Stomach (tissue), 19 donors: ENCODE measurements at places on chromosomes 11 and 22. TPM values are rescaled to one million over a fixed set of nuclear protein-coding genes. Genes with fewer than 3 reads are reported as not detected.

- peak; percentile 81 for DNase-seq
These were observed at the start of gene MYRF for GRCh38 chr11:61752117-61752924. Gene MYRF (plus strand): TSS chr11:61752636. CDS start chr11:61752745, 109 bp downstream.

GRCh38 chr22:38872831-38873248, 824 bp upstream of the CBX6 start:
- peak; percentile 90 for DNase-seq

GRCh38 chr11:30091737-30092136, 74.9 kb upstream of the KCNA4 start:
- DNase-seq = no peak

DNA sequence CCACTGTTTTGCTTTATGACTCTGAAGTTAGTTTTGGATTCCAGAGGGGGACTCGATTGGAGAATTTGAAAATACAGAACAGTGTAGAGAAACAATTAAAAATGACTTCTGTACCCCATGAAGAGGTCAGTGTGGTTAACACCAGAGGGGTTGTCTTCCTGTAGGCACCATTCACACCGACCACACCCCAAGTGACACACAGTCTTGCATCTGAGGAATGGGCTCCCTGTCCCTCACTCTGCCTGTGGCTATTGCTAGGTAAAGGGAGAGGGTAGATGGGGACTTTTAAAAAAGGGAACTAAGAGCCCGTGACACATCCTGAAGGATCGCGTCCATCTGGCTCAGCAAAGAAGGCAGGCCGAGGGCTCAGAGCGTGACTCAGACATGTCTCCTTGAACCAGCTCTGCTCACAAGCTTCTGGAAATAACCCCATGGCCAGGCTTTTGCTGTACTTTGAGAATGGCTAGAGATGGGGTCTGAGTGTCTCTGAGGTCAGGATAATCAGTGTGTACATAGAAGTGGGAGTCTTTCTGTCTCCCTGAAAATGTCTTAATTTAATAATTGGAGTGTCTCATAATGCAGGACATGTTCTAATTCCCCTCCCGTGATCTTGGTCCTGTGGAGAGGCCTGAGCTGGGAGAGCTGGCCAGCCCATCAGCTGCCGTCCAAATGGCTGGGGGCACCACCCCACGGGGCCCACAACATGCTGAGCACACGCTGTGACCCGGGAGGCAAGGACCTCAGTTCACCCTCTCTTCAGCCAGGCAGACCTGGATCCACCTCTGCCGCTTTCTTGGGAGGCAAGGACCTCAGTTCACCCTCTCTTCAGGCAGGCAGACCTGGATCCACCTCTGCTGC, 39.3 kb downstream of the SGSM1 start:
- DNase-seq = no peak

GRCh38 chr11:25794804-25795203, 537.1 kb upstream of the ANO3 start:
- DNase-seq = no peak

DNA sequence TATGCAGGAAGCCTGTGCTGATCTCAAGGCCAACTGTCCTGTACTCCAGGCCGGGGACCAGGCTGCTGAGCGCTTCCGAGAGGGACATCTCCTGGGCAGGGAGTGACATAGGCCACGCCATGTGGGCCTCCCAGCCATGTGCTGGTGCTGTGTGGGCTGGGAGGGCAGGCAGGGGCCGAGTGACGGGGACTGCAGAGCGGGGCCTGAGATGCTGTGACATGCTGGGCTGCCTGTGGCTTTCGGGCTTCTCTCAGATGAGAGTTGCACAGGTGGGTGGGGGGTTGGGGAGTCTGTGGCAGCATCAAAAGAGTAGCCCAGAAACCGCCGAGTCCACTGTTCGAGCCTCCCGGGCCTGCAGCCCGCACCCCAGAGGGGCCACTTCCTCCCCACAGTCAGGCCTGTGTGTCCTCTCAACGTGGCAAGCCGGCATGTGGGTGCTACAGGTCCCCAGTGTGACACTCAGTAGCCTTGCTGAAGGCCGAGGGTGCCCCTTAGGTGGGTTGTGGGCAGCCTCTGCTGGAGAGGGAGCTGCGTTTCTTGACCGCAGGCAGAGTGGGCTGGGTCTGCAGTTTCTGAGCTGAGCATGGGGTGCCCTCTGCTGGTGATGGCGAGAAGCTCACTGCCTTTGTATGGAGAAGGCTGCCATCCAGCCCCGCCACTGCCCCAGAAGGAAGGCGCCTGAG, 101.2 kb downstream of the BCR start:
- DNase-seq = peak; percentile 93

DNA sequence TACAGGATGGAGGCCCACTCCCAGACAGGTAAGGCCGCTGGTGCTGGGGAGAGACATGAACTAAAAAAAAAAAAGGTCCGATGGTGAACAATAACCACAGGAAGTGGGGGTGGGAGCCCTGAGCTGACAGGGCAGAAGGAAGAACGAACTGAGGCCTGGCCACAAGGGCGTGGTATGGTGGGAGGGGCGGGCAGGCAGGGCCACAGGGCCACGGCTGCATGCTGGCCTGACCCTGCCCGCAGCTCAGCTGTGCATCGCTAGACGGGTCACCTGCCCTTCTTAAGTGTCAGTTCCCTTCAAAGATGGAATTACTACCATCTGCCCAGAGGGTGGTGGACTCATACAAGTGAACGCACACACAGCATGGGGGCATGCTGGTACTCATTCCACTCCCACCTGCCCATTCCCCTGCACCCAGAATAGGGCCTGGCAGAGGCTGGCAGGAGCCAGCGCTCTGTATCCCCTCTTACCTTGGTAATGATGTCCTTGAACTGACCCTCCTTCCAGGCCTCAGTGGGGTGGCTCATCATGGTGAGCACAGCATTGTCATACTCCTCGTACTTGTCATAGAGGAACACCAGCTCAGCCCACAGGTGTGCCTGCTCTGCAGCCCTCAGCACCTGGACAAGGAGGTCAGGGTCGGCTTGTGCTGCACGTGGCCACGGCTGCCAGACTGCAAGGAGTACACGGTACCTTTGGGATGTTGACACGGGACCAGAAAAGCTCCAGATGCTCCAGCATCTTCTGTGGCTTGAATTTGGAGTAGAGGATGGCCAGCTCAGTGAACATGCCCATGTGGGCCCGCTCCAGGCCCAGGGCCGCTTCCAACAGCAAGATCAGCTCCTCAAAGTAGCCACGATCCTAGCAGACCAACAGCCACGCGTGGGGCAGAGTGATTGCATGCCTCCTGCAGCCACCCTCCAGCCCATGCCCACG, 17.5 kb upstream of the SLC25A1 start:
- no peak for DNase-seq

DNA sequence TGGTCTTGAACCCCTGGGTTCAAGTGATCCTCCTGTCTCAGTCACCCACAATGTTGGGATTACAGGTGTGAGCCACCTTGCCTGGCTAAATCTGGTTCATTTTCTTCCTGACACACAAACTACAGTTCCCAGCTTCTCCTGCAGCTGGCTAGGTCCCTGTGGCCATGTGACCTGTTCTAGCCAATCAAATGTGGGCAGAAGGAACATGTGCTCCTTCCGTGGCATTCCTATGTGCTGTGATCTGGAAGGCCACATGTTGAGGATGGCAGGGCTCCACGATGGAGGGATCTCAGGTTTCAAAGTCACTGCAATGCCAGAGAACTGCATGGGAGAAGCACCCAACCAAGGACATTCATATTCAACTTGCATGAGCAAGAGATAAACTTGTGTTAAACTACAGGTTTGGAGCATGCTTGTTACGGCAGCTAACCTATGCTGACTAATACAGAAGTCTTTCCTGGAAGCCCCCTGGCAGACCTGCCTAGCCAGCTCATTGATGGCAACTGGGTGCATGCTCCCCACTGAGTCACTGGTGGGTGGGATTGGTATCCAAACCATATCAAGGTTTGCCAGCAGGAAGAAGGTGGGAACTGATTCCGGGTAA, 86.0 kb downstream of the RPS6KA4 start:
- DNase-seq = no peak

DNA sequence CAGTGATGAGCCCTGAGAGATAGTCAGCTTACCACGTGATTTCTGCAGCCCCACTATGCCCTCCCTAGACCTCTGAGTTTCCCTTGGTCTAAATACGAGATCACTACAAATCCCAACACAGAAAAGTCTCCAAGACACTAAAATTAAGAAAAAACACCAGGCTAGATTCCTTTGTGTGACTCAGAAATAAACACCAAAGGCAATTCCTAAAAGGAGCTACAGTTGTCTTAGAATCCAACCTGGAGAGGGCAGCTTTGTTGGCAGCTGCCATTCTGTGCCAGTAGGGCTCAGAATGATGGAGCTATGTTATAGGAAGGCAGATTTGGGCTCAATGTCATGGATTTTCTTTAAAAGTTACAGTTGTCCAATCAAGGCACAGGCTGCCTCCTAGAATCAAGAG, 37.1 kb upstream of the HMGXB4 start:
- DNase-seq = no peak

- DNase-seq = no peak
These were observed 327.1 kb upstream of the MTNR1B start for GRCh38 chr11:92642177-92642931.

DNA sequence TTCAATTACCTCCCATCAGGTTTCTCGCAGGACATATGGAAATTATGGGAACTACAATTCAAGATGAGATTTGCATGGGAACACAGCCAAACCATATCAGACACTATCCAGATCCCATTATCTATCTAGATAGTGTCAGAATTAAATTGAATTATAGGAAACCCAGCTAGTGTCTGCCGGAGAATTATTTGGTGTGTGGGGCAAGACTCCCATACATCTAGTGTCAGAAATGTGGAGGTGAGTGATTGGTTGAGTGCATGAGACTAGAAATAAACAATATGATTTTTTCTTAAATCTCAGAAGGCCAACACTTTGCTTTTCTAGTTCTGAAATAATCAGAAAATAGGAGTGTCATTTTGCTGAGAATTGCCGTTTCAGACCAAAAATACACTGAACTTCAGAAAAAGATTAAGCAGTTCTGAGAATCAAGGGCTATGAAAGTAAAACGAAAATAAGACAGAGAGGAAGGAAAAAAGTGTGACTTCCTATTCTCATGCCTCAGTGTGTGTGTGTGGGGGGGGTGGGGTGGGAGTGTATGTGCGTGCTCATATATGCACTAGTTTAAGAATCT, 21.3 kb downstream of the CASP12 start:
- peak; percentile 18 for DNase-seq

DNA sequence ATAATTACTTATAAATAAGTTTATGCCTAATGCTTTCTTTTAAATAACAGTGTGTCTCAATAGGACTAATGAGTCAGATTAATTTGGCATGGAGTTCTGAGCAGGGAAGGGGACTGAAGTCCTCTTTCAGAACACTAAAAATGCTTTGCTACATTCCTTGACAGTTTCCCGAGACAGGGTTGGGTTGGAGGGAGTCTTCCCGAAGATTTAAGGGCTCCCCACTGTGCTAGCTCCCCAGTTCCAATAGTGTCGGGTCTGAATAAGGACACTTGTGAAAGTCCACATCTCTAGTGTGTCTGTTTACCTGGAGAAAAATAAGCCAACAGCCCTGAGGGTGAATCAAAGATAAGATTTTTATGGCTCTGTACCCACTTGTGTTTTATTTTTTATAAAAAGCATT, 41.8 kb upstream of the HSD17B12 start:
- DNase-seq = no peak

- no peak for DNase-seq
These were observed 79.5 kb downstream of the BARX2 start for GRCh38 chr11:129455101-129455500.

- DNase-seq = no peak
These were observed 317.7 kb upstream of the CTSC start for GRCh38 chr11:88655196-88655595.

DNA sequence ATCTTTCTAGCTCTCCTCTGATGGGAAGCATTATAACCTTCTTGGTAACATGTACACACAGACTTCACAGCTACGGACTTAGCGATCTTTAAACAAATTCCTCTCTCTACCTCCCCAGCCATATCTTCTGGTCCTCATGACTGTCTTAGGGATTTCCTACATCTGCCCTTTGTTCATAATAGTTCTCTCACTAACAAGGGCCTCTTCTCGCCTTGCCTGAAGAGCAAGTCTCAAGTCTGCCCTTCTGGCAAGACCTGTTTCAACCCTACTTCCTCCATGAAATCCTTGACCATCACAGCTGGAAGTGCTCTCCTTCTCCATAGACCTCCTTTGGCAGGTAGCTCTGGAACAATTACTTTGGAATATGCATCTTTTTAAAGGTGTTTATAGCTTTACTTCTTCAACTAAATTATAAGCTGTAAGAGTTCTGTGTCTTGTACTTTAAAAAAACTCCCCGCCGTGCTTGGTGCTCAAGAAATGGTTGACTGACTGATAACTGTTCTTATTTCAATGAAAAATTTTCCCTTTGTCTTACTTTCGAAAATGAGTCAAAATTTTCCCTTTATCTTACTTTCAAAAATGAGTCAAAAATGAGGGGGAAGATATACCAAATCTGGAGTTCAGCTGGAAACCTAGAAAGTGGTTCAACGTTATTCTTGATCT, 34.7 kb downstream of the SNX19 start:
- no peak for DNase-seq

GRCh38 chr11:5938603-5938965, 3.5 kb upstream of the OR56A3 start:
- no peak for DNase-seq

GRCh38 chr11:105181521-105181920, 42.0 kb upstream of the CARD18 start:
- DNase-seq = no peak

DNA sequence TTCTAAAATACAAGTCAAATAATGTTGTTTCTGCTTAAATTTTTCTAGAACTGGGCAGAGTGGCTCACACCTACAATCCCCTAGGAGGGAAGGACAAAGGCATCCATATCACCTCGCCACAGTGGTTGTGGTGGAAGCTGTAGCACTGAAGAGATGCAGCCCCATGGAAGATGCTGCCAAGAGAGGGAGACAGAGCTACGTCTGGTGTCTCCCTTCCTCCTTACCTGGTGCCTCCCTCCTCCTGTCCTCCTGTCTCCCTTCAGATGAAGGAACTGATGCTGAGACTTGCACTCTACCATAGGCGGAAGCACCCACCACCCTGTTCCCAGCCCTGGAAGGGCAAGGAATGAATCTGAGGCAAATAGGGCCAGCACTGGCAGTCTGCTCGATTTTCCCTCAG, 22.3 kb downstream of the MMP27 start:
- no peak for DNase-seq

GRCh38 chr22:27329131-27329850, 472.3 kb downstream of the MN1 start:
- DNase-seq = peak; percentile 32

DNA sequence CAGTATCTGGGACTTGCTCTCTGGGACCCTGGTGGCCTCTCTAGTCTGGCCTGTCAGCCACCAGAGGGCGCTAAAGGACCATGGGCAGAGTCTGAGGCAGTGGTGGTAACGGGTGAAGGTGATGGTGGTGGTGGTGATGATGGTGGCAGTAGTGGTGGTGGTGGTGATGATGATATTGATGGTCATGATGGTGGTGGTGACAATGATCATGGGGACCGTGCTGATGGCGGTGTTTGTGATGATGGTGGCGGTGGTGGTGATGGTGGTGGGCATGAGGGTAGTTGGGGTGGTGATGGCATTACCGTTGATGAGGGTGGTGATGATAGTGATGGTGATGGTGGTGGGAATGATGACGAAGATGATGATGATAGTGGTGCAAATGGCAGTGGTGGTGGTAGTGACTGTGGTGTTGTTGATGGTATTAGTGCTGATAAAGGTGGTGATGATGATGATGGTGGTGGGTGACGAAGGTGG, 16.0 kb downstream of the TRPM5 start:
- DNase-seq = peak; percentile 86

- no peak for DNase-seq
These were observed 396.9 kb upstream of the SYN3 start for GRCh38 chr22:33455036-33455435.

GRCh38 chr11:26905368-26905767, 88.5 kb upstream of the FIBIN start:
- DNase-seq = no peak

The ANO1 gene
- 20.1 TPM for total RNA-seq

The DDX17 gene
- total RNA-seq = 591 TPM

The TCP11L1 gene
- 39.0 TPM for total RNA-seq

The VSIG10L2 gene
- not detected for total RNA-seq

The OR52E8 gene
- not detected for total RNA-seq

The LARGE1 gene
- 86.6 TPM for total RNA-seq
